Right cardiac atrium (tissue), 5 donors: ENCODE measurements at places on chromosomes 13 and 19. TPM values are rescaled to one million over a fixed set of nuclear protein-coding genes. Genes with fewer than 3 reads are reported as not detected.

DNA sequence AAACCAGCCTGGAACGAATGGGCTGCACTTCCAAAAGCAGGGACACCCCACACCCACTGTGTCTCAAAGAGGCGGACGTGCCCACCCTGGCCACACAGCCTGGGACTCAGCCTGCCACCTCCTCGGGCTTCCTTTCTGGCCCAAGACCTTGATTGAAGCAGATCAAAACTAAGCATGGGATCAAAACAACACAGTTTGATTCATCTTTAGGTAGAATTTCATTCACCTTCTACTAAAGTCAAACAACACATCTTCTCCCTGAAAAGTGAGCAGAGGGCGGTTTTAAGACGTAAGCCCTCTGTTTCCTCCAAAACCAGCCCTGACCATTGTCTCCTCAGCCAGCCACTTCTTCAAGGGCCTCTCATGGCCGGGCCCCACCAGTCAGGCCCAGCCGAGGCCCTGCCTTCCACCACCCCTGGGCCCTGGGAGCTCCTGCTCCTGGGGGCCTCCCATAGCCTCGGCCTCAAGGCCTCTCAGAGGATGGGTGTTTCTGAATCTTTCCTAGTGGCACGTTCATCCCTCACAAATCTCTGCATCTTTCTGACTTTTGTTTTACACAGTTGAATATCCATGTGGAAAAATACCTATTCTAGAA is 6.3 kb upstream of the F10 start:
- no peak for DNase-seq

- no peak for DNase-seq
These were observed 648.0 kb downstream of the DACH1 start for GRCh38 chr13:71218960-71219359.

- no peak for DNase-seq
These were observed 62.2 kb upstream of the NBEA start for GRCh38 chr13:34879851-34880250.

The AP2S1 gene
- 91.7 TPM for total RNA-seq

DNA sequence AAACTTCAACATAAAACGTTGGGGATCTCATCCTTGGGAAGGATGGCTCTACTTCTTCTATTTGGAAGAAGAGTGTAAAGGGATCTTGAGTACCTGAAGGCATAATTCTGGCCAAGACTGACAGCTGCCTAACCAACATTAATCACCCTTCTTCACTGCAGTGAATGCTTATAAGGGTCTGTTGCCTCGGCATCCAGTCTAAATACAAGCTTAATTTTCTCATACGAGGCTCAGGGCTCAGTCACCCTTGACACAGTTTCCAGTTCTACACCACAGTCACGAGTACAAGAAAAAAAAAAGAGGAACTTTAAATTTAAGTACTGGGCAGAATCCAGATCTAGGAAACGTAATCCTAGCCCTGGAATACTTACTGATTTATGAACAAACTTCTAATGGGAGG is 9.0 kb downstream of the FPR3 start:
- no peak for DNase-seq

GRCh38 chr19:2392366-2392765 is 32.3 kb downstream of the TMPRSS9 start:
- DNase-seq = no peak

GRCh38 chr13:45575146-45575829 is 40.3 kb downstream of the ERICH6B start:
- DNase-seq = no peak

GRCh38 chr19:47729468-47729798 is 15.9 kb upstream of the NOP53 start:
- peak; percentile 85 for DNase-seq

- no peak for DNase-seq
These were observed 289.9 kb downstream of the DIAPH3 start for GRCh38 chr13:59873856-59874255.

DNA sequence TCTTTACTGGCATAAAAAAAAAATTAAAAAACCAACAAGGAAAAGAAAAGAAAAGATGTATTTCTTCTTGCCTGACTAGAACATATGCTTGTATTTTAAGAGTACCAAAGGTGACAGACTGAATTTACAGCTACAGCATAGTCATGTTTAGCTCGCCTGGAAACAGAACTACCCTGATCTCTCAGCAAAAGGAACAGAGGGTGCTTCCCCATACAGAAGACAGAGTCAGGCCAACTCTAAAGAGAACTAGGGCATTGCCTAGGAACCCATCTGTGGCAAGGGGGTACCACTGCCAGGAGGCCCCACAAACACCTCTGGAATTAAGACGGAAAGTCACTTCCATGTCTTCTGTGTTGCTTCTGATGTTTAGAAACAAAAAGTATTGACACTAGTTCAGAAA is 252.1 kb upstream of the STARD13 start:
- no peak for DNase-seq

DNA sequence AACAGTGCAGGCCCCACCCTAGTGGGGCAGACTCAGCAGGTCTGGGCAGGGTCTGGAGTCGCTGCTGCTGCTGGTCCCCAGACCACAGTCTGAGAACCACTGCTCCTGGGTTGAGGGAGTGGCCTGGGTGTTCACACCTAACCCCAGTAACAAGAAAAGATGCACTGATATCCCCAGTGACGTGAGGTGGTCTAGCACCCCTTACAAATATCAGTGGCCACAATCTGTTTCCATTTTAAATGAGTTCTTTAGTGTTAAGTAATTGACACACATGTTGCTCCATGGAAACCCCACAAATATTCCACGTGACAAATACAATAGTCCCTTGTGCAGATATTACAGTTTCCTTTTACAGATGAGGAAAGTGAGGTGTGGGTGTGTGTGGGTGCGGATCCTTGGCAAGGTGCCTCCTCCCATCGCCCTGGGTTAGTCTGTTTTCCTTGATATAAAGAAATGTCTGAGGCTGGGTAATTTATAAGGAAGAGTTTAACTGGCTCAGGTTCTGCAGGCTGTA is 96.3 kb upstream of the GPR183 start:
- DNase-seq = no peak

- DNase-seq = no peak
These were observed 25.1 kb downstream of the DOT1L start for GRCh38 chr19:2188708-2189385.

The IL12RB1 gene
- 0.79 TPM for total RNA-seq

DNA sequence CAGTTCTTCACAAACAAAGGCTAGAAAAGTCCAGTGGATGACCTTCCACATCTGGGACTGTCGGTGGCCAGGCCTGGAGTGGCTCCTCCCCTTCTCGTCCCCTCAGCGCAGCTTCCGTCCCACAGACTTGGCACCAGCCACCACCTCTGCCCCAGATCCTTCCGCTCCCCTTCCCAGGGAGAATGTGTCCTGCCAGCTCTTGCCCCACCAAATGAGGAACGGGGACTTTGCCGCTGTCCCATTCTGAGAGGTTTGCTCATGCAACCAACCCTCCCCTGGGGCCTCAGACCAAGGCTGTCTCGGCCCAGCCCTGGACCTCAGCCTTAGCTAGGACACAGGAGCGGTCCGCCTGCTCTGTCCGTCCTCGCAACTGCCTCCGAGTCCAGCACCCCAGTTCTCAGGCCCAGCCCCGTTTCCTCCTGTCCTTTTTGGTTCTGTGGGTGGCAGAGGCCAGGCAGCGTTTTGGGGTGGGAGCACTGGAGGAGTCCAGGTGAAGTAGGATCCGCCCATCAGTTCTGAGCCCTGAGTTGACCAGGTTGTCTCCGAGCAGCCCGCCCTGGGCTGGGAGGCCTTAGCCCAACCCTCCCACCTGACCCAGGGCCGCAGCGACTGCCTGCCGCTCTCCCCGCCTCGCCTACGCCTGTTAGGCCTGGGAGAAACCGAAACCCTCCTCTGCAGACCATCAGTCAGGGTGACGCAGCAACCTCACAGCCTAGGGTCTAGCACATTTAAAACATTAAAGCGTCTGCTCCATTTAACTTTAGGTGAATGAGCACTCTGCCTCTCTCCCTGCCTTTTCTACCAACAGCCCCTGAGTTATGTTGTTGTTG is 284.3 kb downstream of the FOXO1 start:
- DNase-seq = peak; percentile 66

DNA sequence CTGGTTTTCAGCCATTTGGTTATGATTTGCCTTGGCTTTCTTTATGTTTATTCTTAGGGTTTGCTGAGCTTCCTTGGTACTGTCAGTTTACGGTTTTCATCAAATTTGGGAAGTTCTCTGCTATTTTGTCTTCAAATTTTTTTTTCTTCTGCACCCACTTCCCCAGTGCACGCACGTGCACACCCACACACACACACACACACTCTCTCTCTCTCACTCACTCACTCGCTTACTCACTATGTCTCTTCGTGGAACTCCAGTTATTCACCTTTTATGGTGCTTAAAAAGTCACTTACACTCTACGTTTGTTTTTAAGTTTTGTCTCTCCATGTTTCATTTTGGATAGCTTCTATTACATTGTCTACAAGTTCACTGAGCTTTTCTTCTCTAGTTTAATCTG is 7.1 kb downstream of the AKAP11 start:
- no peak for DNase-seq

DNA sequence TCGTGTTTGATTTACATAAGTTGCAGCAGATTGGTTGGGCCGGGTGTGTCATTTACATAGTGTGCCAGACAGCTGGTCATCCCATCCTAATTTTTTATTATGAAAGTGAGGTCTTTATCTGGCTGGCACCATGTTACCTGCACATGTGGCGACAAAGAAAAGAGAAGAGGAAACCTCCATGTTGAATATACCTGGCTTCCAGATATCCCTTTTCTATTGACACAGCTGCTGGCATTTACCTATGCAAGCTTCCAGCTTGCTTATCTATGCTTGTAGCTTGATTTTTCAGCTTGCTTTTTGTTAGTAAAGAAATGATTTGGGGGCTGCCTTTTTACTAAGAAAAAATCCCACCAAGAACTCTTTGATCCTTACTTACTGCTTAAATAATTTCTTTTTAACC is 681.3 kb upstream of the SLITRK1 start:
- DNase-seq = no peak

The SIAH3 gene
- total RNA-seq = not detected

- DNase-seq = no peak
These were observed 435.1 kb downstream of the FOXO1 start for GRCh38 chr13:40231311-40231710.

GRCh38 chr19:55131421-55131820 is 14.0 kb upstream of the PPP1R12C start:
- no peak for DNase-seq

- no peak for DNase-seq
These were observed 124.5 kb upstream of the ZNF507 start for GRCh38 chr19:32220951-32221350.

- DNase-seq = peak; percentile 41
These were observed 55.9 kb downstream of the STARD13 start for GRCh38 chr13:33229446-33230177.

The PCDH20 gene
- total RNA-seq = 5.2 TPM

DNA sequence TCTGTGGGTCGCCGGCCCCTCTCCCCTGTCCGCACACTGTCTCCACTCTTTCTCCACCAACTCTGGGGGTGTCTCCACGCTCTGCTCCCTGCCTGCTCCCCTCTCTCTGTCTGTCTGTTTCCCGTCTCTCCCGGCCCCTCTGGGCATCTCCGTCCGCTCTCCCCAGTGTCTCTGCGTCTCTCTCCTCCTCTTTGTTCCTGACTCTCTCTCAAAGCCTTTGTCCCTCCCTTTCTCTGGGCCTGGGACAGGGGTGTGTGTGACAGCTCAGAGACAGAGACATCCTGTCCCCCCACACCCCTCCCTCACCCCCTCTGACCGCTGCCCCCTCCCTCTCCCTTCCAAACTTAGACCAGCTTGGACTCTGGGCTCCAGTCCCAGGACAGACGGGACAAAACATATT is 668 bp upstream of the SBK3 start:
- DNase-seq = peak; percentile 51

GRCh38 chr13:94886191-94886590 is 173.8 kb upstream of the SOX21 start:
- no peak for DNase-seq

The CD33 gene
- total RNA-seq = 6.0 TPM

DNA sequence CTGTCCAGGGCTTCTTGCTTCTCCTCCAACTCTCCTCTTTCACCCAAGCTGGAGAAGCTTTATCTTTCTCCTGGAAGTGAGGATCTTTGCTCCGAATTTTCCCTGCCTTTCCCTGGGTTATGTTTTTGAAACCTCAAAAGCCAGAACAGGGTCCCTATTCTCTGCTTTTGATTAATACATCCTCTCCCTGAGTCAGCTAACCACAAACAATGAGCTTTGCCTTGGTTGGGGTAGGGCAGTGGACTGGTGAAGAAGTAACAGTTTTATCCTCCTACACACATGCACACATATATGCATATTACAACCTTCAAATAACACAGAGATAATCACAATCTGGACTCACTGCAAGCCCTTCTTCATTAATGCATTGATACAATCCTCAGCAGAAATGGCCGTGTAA is 44.6 kb downstream of the DLEU7 start:
- DNase-seq = no peak

The CXCL17 gene
- not detected for total RNA-seq

- DNase-seq = peak; percentile 99
These were observed at the start of gene ZNF841 for GRCh38 chr19:52095172-52096014. ZNF841 (minus strand) TSS chr19:52095765; CDS start chr19:52084801, 10,964 bp downstream.

DNA sequence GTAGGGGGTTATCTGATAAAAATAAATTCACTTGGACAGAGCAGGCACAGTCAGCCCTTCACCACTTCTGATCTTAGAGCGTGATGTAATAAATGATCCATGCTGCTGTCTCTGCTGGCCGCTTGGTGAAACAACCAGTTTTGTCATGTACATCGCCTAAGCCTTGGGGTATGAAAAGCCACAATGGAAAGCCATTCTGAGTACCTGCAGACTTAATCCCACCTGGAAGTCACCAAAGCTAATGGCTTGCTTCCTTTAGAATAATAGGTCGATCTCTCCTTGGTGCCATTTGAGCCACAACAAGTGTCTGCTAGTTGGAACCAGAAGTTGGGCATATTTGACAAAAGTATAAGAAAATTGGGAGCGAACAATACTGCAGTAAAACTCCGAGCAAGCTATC is 1649.7 kb upstream of the SPRY2 start:
- DNase-seq = no peak

DNA sequence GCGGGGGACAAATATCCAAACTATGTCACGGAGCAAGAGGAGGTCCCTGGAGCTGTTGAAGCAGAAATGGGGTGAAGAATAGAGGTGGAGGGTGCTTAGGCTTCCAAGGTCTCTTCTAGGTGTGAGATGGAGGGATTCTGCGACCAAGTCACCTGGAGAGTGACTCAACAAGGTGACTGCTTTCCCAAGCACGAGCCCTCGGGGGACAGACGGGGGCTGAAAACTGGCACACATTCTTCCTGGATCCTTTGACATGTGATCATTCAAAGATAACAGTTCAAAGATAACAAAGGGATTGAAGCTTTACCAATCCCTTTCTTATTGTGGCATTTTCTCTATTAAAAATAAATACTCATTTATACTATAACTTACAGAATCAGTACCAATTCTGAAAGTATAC is 2.2 kb upstream of the TEX101 start:
- DNase-seq = no peak

The ZNF136 gene
- 5.3 TPM for total RNA-seq

The PDX1 gene
- not detected for total RNA-seq

GRCh38 chr13:39315796-39316195 is 277.5 kb downstream of the NHLRC3 start:
- no peak for DNase-seq
